Renal cortical epithelial cell (primary cell): ENCODE measurements at places on chromosomes 3 and 15. TPM values are rescaled to one million over a fixed set of nuclear protein-coding genes. Genes with fewer than 3 reads are reported as not detected.
A peak's percentile ranks its signal among the peaks of the same experiment; 100 is the strongest.

The NME9 gene
- total RNA-seq: 1.0 TPM in 1 of 2 replicates, not detected in the other

The PLA2G4D gene
- not detected in 2 replicates for total RNA-seq

The GRAMD2A gene
- total RNA-seq: 0.52 and 1.8 TPM in 2 replicates

The MINDY2 gene
- 26.7 and 48.3 TPM in 2 replicates for total RNA-seq

The PRSS50 gene
- total RNA-seq: 0.17 TPM in 1 of 2 replicates, not detected in the other

The NR2F2 gene
- total RNA-seq: 6.1 and 37.3 TPM in 2 replicates

The BFSP2 gene
- not detected in 2 replicates for total RNA-seq

The IL12A gene
- 1.0 TPM in 1 of 2 replicates, not detected in the other for total RNA-seq

The RTP1 gene
- not detected in 2 replicates for total RNA-seq

The MKRN2 gene
- 37.7 and 38.9 TPM in 2 replicates for total RNA-seq

The MESD gene
- 17.5 and 24.9 TPM in 2 replicates for total RNA-seq

DNA sequence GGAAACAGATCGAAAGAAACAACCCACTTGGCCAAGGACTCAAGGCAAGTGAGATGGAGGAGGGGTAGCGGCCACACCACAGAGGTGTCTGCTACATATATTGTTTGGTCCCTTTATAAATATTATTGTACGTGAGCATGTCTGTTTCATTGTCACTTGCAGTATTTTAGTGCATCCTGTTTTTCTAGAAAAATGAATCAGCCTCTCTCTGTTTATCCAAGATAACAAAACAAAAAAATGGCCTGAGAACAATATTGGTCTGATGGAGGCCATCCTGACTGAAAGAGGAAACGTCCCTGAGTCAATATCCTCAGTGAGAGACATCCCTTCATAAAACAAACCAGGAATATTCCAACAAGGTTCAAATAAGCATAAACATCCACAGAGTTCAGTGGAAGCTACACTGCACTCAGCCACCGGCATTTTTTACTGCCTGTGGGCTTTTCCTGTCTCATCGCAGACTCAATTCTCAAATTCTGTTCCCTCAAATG lies 42.0 kb downstream of the WWTR1 start:
- DNase-seq: no peak

GRCh38 chr15:89072277-89072869 lies 15.9 kb upstream of the ABHD2 start:
- no peak for DNase-seq

GRCh38 chr3:74630602-74631001 lies 16.1 kb upstream of the CNTN3 start:
- DNase-seq: peak; percentile 16

GRCh38 chr3:52593103-52593502 lies 56.7 kb downstream of the UQCC5 start:
- DNase-seq: no peak

DNA sequence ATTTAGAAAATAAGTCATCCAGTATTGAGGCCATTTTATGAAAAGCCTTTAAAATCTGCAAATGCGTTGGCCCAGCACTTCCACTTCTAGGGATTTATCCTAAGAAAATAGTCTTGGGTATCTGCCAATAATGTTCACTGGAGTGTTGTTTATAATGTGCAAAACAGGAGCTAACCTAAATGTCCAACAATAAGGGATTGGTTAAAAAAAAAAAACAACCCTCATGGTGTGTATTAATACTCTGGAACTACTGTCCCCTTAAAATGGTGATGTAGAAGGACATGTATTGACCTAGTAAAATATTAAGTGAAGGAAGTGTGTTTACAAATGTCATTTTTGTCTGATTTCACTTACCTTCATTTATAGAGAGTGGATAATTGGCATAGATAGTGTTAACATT lies 58.0 kb downstream of the IGF1R start:
- no peak for DNase-seq

GRCh38 chr3:10228248-10228950 lies 19.9 kb upstream of the TATDN2 start:
- no peak for DNase-seq

DNA sequence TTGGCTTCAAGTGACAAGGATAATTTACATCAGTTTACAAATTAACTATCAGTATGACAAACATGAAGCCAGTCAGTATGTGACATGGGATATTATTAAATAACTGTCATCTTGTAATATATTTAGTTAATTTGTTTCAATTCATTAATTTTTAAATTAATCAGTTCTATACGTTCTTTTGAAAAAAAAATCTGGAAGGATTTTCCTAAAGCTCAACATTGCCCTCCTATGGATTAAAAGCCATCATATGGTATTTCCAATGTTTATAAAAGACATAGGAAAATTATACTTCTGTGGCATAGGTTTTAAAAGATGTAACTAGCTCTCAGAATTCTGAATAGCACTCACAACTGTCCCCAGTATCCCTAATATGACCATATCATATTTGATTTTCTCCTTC lies 134.4 kb downstream of the PLOD2 start:
- no peak for DNase-seq

GRCh38 chr15:48766196-48766595 lies 44.7 kb downstream of the CEP152 start:
- DNase-seq: peak; percentile 30

DNA sequence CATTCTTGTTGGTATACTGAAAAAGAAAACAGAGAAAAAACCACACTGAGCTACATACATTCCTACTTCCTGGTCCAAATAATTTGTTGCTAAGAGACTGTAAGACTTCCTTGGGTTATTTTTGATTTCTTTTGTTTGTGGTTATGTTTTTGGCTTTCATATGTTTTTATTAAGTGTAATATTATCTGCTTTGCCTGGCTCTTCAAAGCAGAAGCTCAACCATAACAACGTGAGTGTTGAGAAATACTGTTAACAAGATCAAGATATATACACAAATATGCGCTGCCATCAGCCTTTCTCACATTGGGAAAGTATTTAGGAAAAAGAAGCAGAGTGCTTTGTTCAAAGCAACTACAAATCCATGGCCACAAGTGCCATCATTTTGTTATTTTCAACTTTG lies 556.2 kb upstream of the CBLB start:
- no peak for DNase-seq

DNA sequence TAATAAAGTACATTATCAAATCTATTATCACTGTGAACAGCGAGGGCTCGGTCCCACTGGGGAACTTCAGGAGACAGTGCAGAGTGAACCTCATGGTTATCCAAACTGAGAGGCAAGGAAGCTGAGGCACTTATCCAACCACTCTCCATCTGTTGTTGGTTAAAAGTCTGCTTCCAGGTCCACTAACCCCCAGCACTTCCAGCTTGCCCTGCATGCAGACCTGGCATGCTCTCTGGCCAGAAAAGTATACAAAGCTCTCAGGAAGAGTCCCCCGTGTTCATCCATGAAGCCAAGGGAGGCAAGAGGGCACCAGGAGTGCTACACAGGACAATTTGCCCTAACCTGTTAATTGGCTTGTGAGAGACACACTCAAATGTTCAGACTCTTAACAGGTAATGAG lies 36.0 kb downstream of the FBN1 start:
- no peak for DNase-seq
